Left lung (tissue), 14 donors: ENCODE measurements at places on chromosomes 6 and 20. TPM values are rescaled to one million over a fixed set of nuclear protein-coding genes. Genes with fewer than 3 reads are reported as not detected.

Gene COL11A2
- total RNA-seq: 0.45 TPM

Gene MCHR2
- not detected for total RNA-seq

Gene ME1
- total RNA-seq: 22.6 TPM

Gene GNAS-AS1
- total RNA-seq: 1.5 TPM

Gene SUMO4
- 2.1 TPM for total RNA-seq

Gene GFOD1
- 19.6 TPM for total RNA-seq

Gene C6orf15
- total RNA-seq: not detected

Gene FUT9
- not detected for total RNA-seq

Gene VSTM2L
- 30.1 TPM for total RNA-seq

Gene SCAND1
- total RNA-seq: 58.1 TPM

Gene NNAT
- total RNA-seq: 3.8 TPM

Gene CTAGE9
- not detected for total RNA-seq

Gene GJA10
- not detected for total RNA-seq

Gene TMC2
- 0.24 TPM for total RNA-seq

Gene KCNQ2
- not detected for total RNA-seq

Gene SYNGAP1
- total RNA-seq: 18.5 TPM

Gene SPATS1
- total RNA-seq: not detected

Gene PRKN
- total RNA-seq: 4.3 TPM

Gene SLC24A3
- total RNA-seq: 6.0 TPM

Gene ARFGEF2
- total RNA-seq: 34.5 TPM

Gene SPTLC3
- total RNA-seq: 20.7 TPM

Gene BPHL
- 14.9 TPM for total RNA-seq

Gene SNRPB
- total RNA-seq: 86.0 TPM

Gene UST
- total RNA-seq: 17.0 TPM

Gene SLC16A10
- 8.5 TPM for total RNA-seq

Gene ACTL10
- 2.3 TPM for total RNA-seq

Gene DTNBP1
- total RNA-seq: 15.3 TPM

Gene TSPO2
- total RNA-seq: not detected

Gene LGSN
- total RNA-seq: not detected

Gene CTCFL
- not detected for total RNA-seq

Gene PRSS16
- 18.3 TPM for total RNA-seq

Gene STMN3
- 13.1 TPM for total RNA-seq

Gene BPIFB1
- 121 TPM for total RNA-seq

Gene OR12D3
- total RNA-seq: not detected

Gene MYH7B
- 0.34 TPM for total RNA-seq

Gene C6orf118
- total RNA-seq: 3.0 TPM

Gene RSPO4
- 2.2 TPM for total RNA-seq

Gene VIP
- 0.23 TPM for total RNA-seq

Gene EFCAB8
- 0.35 TPM for total RNA-seq

Gene MTCH1
- 189 TPM for total RNA-seq

Gene XKR7
- total RNA-seq: 0.05 TPM

Gene THBS2
- 34.7 TPM for total RNA-seq

Gene SNX9
- total RNA-seq: 23.5 TPM

Gene KIF25
- 1.2 TPM for total RNA-seq

Gene GCNT2
- 32.3 TPM for total RNA-seq

Gene CCDC170
- total RNA-seq: 1.7 TPM

Gene FOXC1
- 3.4 TPM for total RNA-seq

Gene ECHDC1
- 87.0 TPM for total RNA-seq

Gene SEC63
- total RNA-seq: 94.4 TPM
